ENCODE measurements at places on chromosomes 2 and 18.

DNA sequence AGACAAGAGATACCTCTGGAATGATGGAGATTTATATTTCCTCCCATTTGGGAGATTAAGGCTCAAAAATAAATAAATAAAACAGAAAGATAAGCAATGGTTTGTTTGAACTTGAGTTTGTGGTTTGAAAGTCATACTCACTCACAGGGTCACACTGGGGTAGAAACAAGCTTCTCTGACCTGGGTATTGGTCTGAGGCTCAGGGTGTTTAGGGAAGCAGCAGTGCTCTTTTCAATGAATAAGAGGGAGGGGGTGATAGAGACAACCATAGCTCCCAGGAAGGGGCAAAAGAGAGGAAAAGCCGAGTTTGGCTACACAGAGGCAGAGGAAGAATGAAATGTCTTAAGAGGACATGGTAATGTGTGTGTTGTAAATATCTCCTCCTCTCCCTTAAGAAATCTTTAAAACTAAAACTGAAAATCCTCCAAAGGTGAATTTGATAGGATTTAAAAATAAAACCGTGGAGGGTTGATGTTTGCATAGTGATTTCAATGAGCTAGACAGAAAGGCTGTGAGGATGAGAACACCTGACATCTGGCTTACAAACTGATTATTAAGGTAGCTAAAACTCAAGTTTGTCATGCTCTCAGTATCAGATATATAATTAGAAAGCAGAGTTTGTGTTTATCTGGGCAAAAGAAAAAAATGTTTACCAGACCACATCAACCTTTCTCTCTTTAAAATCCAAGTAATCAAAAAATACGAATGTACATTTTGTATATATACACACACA is 159.9 kb upstream of the TMEFF2 start:
- no peak for DNase-seq

DNA sequence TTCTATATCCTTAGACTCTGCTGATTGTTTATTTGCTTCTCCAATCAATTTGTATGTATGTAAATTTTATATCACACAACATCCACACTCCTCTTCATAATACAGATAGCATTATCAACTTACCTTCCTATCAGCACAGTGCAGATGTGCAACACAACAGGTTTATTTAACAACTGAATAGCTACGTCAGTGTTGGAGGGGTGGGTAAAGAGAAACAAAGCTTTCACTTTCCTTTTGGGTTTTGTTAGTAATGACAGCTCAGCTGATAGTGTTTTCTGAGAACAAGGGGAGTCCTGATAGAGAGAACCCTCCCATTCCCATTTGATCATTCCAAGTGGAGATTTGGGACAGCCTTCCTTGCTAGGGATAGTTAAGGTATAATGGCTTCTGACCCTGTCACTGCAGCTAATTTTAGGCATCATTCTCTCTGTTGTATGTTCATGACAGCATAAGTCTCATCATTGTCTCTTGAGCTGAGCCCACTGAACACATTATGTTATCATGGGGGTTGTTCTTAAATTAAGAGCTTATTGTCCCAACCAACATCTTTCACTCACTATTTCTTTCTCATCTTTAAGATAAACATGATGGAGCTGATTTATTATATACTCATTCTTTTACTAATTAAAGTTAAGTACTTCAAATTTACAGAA is 227.7 kb downstream of the GPD2 start:
- no peak for DNase-seq

- no peak for DNase-seq
Observed at GRCh38 chr2:73823916-73824523, 4.7 kb upstream of the STAMBP start.

DNA sequence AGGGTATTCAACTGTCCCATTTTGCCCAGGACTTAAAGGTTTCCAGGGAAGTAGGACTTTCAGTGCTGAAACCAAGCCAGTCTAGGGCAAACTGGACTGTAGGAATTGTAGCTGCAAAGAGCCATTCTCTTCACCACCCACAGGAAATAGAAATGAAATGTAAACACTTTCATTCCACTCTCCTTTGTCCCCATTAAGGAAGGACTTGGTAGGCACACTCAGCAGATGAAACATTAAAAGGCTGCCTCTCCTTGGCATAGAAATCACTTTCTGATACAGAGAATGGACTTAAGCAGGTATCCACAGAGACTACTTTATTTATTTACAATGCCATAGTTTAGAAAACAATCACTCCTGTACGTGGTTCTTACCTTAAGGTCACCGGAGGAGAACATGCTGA is 102.9 kb upstream of the CCDC195 start:
- DNase-seq, result no peak

DNA sequence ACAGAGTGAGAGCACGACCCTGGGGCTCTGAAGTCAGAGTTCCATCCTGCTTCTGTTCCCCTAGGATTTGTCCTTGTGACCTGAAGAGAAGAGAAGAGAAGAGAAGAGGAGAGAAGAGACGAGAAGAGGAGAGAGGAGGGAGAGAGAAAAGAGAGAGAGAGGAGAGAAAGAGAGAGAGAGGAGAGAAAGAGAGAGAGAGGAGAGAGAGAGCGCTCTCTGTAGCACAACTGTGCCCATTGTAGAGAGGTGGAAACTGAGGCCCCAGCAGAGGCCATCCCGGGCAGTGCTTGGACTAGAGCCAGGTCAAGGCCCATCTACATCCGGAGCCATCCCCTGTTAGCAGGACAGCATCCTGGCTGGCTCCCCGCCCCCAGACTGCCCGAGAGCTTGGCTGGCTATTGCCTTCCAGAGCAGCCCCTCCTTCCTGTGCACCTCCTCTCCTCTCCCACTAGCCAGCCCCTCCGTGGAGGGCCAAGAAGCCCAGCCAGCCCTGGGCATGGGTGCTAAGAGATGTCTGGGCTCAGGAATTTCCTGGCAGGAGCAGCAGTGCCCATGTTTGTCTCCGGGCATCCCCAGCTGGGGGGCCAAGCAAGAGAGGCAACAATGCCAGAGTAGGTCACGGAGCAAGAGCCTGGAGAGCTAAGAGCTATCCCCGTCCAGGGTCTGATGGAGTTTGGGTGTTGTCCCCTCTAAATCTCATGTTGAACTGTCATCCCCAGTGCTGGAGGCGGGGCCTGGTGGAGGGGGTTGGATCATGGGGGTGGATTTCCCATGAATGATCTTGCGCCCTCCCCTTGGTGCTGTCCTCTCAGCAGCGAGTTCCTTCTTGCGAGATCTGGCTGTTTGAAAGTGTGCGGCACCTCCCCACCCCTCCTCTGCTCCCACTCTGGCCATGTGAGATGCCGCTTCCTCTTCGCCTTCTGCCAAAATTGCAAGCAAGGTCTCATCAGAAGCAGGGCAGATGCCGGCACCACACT is 18.2 kb upstream of the GPR55 start:
- no peak for DNase-seq

- DNase-seq, result no peak
Observed at GRCh38 chr18:2981212-2981728, 31.7 kb downstream of the LPIN2 start.

GRCh38 chr2:219002395-219003266 is 9.4 kb upstream of the CRYBA2 start:
- DNase-seq, result no peak

DNA sequence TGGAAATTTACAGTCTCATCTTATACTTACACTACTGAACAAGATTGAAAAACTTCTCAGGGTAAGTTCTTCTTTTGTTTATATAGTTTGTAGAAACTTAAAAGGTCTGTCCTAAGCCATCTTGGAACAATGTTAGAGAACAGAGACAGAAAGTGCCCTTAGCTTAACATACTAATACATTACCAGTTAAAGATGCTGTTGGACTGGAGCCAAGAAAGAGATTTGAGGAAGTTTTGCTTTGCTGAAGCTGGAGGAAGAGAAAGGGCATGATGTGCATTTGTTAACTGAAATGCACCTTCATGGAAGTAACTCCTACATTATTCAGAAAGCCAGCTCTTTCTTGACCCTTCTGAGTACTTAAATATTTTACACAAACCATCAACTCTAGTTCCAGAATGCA is 66.5 kb upstream of the TNFRSF11A start:
- no peak for DNase-seq

DNA sequence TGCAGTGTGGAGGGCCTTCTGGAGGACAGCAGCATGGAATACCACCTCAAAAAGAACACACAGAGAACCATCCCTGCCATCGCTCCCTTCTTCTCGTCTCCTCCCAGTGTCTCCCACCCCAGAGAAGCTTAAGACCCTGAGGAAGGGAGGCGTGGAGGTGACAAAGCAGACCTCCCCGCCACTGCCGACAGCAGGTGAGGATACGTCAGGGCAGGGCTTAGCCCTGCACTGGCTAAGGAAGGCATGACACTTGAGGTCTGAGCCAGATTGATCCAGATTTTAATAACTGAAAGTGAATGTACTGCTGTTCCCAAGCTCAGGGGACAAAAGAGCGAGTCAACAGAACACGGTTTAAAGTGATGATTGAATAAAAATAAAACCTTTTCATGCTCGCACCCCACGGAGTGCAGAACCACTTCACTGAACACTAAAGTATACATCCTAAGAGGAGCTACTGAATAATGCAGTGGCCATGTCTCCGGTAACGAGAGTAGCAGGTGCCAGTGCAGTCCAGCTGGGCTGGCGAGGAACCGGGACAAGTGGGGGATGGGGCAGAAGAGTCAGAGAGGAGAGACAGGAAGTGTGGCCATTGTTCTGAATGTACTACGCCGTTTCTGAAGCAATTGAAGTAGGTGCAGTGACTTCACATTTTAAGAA is 391.0 kb downstream of the CDH2 start:
- no peak for DNase-seq

DNA sequence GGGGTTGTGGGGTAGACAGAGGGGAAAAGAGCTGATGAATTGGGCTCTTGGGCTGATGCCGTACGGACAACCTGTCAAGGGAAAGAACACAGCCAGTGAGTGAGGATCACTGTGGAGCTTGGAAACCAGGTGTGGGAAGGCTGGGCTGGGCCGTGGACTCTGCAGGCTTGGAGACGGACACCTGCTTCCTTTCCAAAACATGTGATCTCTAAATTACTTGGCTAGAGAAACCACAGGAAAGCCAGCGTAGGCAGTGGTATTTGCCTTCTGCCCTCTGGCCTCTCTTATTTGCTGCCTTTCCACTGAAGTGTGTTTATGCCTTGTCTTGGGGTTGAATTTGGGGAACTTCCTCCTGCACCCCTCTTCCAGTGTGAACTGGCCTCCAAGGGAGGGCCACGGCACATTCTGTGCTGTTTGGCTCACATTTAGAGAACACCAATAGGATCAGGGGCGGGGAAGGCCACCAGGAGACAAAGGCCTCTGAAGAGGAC is 267.7 kb downstream of the PRKCE start:
- DNase-seq, result no peak

DNA sequence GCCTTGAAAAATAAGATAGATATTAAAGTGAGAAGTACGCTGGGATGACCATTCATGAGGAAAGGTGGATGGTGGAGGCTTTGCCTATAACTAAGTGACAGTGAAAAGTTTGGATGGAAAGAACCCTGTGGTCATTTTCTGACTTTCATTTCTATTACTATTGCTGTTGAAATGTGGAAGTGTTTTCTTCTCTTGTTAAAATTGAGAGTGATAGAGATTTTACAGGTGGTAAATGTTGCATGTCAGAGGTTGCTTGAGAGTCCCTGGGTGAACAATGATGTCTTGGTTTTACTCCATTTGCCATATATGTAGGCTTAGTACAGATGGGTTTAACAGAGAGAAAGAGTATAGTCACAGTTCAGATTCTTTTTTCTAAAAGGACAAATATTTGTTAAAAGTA is 18.4 kb downstream of the NCOA1 start:
- no peak for DNase-seq

- no peak for DNase-seq
Observed at GRCh38 chr2:218367415-218368149, 10.9 kb downstream of the CATIP start.

DNA sequence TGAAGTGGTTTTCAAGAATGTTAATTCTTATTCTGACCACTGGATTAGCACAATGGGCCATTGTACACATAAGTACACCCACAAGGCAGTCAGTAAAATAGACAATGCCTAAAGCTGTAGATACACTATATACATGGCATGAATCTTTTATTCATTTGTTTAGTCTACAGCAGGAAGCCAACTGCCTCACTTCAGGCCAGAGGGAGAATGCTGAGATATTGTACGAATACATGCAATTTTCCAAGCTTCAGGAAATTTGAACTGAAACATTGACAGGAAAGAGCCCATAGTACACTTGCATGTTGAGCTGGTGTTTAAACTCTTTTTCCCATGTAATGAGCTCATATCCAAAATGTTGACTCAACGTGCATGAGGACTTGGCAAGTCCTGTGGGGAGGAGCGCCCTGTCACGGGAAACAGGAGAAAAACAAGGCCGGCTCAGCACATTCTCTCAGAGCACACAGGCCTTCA is 111.6 kb upstream of the CYP1B1 start:
- no peak for DNase-seq

- no peak for DNase-seq
Observed at GRCh38 chr18:364256-364826, 96.5 kb upstream of the THOC1 start.

DNA sequence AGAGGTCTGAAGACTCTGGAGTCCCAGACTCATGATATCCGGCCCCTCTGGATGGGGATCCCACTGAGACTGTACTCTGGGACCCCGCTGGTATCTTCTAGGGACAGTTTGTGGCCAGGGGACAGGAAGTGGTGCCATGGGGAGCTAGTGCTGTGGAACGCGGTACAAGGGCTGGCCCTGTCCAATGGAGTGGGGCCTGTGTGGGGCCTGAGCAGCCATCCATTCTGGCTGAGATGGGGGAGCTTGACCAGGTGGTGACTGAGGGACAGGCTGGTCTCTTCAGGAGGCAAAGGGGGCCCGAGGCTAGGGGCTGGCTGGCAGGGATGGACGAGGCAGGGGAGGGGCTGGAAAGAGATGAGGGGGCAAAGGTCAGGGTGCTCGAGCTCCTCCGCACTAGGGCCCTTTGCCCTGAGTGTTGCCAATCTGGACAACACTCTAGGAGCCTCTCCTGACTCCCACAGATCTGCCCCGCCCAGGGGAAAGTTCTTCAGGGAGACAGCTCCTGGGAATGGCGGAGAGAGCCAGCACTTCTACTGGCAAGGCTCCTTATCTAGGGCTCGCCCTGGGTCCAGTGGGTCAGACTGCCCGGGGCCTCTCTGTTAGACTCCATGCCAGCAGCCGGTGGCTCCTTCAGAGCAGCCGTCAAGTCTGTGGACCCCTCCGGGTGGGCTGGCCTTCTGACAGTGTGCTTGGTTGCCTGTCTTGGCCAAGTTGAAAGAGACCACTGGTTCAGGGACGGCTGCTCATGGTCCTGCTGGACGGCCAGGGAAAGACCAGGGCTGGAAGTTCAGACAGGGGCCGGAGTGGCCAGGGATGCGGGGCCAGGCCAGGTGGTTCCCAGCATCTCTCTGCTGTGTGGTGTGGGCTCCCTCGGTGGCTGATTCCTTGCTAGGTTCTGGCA is 12.3 kb downstream of the MALL start:
- DNase-seq, result no peak

GRCh38 chr2:131121464-131121863 is 16.3 kb downstream of the PLEKHB2 start:
- DNase-seq, result no peak

- DNase-seq, result no peak
Observed at GRCh38 chr2:169664978-169665930, 29.0 kb downstream of the CFAP210 start.

Measured in cortex of kidney (tissue), 1 donor.